MM.1S (cell line): ENCODE measurements at places on chromosomes 6 and 20.

- DNase-seq = no peak
Observed at GRCh38 chr6:30319146-30319835, 7.4 kb upstream of the TRIM39 start.

- no peak for DNase-seq
Observed at GRCh38 chr6:170030821-170031471, 259.9 kb downstream of the DLL1 start.

DNA sequence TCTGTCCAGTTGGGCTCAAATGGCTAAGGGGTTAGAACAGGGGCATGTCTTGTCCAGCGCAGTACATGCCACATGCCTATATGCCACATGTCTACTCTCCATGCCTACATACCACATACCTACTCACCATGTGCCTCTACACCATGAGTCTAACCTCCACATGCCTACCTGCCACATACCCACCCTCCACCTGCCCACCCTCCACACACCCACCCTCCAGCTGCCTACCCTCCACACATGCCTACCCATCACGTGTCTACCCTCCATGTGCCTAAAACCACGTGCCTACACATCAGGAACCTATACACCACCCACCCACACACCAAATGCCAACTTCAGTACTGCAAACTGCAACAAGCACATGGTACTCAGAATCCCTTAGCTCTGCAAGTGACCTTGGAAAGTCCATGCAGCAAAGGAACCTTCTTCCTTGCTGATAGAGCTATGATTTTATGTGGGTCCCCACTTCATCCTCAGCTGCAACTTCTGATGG lies 113.0 kb upstream of the CST7 start:
- no peak for DNase-seq

GRCh38 chr6:87637106-87637505 lies 47.2 kb downstream of the ORC3 start:
- DNase-seq = no peak

DNA sequence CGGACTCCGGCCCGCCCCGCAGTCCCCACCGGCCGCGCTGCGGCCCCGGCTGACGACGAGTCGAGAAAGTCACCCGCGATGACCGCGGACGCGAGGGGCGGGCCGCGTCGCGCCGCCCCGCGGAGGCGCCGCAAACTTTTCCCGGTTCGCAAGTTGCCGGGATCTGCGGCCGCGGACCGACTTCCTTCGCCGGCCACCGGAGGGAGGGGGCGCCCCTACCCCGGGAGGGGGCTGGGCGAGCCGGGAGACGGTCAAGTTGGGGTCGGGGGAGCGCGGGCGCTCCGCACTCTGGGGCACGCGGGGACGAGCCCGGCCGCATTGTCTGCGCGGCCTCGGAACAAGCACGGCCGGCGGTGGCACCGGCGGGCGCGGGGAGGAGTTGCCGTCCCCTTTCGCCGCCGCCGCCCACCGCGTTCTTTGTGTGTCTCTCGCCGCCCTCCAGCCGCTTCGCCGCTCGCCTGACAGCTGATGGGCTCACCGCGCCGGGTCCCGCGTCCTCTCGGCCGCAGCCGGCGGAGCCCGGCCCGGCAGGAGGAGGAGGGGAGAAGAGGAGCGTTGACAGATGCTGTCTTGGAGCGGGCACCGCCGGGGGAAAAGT lies 131.6 kb downstream of the OGFRL1 start:
- DNase-seq = peak; percentile 21

DNA sequence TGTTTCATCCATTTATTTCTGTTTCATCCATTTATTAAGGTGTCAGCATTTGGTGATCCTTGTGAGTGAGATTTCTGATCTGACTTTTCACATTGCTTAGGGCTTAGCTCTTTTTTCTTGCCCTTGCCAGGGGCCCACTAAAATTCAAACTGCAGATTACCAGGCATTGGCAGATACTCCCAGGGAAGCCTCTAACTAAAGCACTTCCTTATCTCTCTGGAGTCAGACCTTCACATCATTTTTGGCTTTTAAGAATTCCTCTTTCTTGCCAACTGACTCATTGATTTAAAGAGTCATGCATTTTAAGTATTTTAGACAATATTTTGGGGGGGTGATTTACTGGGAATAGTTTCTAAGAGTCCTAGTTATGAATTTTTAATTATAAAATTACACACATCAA lies 2.6 kb upstream of the WFDC8 start:
- DNase-seq = no peak

- DNase-seq = peak; percentile 77
Observed at GRCh38 chr20:63520504-63520933, at the start of gene PPDPF. TSS of gene PPDPF (plus strand) at chr20:63520765. CDS start at chr20:63521309, 544 bp downstream.

GRCh38 chr20:59412875-59413284 lies 112.5 kb downstream of the EDN3 start:
- no peak for DNase-seq

DNA sequence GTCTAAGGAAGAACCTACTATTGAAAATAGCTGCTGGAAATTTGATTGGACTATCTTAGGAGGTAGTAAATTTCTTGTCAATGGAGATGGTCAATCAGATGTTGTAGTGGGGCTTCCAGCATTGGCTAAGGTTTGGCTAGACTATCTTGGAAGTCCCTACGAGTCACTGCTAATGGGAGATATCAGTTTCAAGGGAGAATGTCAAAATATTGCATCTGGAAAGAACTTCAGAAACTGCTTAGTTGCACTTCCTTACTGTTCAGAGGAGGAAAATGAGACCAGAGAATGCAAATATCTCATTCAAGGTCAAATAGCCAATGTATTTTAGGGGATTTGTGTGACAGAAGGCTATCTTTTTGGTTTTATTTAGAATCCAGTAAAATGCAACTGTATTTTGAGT lies 53.5 kb upstream of the CCN2 start:
- no peak for DNase-seq

DNA sequence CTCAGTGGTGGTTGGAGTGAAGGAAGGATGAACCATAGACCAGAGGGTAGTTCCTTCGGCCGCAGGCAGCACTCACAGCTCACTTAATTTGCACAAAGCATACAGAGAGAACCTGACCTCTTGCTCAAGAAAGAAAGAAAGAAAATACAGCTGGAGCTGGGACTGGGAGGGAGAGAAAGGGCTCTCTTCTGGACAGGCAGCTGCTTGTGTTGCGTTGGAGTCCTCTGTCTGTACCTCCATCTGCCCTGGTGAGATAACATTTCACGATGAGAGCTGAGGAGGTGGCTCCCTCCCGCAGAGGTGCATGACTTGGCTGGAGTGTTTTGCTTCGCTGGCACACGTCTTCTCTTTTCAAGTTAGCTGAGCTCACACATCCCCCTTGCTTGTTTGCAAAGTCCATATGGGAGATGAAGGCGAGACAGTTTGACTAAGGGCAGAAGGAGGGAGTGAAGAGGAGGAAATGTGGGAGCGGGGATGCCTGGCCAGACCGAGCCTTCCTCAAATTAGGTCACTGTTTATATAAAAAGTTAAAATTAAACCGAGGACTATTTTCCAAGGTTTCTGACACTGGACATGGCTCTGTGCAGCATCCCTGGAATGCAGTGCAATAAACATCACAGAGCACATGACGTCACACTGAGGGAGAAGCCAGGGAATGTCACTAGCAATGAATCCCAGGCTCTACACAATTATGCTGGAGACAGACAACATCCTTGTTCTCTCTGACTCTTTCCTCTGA lies 359.4 kb downstream of the CD83 start:
- no peak for DNase-seq
